ENCODE measurements at places on chromosomes 11 and 22.

DNA sequence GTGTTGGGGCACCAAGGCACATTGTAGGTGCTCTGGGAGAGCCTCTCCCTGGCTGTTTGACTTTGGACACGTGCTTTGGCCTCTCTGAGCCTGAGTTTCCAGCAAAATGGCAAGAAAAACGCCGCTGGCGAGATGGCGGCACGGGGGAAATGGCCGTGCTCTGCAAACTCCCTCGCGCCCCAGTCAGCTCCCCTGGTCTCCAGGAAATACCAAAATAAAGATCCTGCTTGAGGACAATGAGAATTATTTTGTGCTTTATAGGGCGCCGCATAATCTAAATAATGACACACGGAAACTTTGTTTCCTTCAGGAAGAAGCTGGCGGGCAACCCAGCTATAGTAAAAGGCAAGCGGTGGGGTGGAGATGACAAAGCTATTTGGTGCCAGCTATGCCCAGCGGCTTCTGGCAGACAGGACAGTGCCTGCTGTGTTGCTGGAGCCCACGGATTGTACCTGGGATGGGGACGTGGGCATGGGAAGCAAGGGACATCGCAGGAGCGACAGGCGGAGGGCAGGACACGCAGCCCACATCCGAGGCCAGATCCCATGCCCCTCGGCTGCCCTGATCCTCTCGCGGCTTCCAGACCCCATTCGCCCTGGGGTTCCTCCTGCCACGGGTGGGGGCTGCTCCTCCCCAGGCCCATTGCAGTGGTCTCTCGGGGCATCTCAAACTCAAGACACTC is 26.3 kb upstream of the RFPL3 start:
- DNase-seq: no peak

DNA sequence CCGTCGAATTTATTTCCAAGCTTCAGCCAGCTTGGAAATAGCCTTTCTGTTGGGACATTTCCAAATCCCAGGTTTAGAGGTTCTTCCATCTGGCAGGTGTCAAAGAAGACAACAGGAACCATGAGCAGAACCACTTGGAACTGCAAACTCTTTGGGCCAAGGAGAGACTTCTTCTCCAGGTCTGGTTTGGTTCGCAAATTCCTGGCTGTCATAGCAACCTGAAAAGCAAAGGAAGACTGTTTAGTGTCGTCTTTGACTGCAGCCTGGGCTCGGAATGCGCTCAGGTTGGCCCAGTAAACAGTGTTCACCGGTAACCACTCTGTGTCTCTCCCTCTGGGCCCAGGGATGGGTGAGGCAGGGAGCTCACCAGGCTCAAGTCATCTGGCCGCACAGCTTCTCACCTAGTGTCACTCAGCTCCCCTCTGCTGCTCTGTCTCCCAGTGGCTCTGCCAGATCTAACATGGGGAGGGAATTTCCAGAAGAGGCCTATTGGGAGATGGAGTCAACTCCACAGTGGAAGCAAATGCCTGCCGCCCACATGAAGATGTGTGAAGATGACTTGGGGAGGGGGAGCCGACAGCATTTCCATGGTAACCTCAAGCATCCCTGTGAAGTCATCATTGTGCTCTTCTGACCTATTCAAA is 11.9 kb upstream of the CLMP start:
- DNase-seq: no peak

DNA sequence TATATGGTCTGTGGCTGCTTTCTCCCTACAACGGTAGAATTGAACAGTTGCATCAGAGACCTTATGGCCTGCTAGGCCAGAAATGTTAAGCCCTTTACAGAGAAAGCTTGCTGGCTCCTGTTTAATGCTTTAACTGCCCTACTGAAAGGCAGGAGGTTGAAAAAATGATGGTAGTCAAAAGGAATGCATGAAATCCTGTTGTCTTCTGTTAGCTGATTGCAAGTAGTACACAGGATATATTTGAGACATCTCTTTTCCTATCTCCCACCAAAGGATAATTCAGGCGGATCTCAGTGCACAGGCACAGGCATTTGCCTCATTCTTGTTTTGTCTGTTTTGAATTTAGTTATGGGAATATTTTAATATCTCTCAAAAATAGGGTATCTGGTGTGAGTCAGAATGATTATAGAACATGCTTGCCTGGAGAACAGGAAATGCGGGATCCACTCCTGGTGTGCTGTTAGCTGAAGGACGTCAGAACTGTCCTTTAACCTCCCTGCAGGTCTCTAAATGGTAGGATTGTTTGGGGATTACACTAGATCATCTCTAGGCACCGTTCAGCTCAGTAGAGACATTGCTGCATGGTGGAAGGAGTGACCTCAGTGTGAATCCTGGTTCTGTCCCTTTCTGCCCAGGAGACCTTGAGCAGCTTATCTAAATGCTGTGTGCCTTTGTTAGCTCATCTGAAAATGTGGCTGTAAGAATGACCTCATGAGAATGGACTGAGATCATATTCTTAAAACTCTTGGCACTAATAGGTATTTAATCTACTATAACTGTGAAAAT is 49.5 kb downstream of the PACS1 start:
- no peak for DNase-seq

DNA sequence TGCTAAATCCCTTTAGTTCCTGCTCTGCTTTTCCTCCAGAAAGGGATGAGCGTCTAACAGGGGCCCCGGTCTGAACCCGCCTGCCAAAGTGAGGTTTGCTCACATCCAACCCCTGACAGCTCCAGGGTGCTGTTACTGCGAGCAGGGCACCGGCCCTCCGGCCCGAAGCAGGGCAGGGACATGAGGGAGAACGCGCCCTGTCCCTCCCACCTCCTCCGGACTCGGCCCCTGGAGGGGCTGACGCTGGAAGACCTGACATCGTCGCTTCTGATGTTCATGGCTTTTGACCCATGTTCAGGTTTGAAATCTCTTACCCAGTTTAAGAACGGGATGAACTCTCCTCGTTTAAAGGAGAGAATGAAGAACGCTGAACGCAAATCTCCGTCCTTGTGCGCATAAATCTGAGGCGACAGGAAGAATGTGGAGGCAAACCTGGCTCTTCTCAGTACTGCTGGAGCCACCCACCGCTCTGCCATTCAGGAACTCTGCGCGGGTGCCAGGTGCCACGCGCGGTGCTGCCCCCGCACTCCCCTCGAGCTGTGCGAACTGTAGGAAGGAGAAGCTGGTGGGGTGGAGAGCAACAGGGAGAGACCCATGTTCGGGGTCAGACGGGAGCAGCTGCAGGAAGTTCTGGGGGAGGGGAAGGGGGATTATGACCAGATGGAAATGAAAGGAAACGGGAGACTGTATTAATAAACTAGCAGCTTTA is 826 bp upstream of the EEF1G start:
- no peak for DNase-seq

DNA sequence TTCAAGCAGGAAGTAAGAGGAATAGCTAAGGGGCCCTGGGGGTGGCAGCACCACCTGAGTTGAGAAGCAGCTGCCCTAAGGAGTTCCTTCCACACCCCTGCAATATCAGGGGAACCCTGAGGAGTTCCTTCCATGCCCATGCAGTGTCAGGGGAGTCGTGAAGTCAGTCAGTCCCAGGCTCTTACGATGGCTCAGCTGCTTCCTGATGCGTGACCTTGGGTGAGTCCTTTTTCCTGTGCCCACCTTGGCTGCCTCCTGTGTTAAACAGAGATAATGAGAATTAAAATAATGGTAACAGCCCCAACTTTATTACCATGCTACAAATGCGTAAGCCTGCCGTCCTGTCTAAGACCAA is 181.1 kb downstream of the MIAT start:
- DNase-seq: no peak

DNA sequence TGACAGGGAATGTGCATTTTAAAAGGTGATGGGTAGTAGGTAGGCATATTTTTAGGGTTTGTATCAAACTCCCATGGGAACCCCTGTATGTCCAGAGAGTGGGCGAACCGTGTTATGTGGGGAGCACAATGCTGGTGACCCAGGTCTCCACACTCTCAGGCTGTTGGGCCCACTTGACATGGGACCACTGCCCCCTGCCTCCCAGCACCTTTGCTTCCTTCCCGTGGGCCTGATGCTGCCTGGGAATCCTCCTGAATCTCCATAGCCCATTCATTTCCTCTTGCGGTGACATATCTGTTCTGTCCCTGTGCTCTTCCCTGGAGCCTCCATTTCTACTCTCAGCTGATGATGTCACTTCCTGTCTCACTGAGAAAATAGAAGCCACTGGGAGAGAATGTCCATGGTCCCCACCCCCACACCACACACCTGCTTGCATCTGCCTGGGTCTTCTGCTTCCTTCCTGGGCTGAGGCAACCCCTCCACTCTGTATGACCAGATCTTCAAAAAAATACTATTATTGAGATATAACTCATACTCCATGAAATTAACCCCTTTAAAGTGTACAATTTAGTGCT is 55.8 kb upstream of the THY1 start:
- DNase-seq: peak; percentile 11

- DNase-seq: no peak
Observed at GRCh38 chr11:70299636-70300035, 29.1 kb downstream of the PPFIA1 start.

DNA sequence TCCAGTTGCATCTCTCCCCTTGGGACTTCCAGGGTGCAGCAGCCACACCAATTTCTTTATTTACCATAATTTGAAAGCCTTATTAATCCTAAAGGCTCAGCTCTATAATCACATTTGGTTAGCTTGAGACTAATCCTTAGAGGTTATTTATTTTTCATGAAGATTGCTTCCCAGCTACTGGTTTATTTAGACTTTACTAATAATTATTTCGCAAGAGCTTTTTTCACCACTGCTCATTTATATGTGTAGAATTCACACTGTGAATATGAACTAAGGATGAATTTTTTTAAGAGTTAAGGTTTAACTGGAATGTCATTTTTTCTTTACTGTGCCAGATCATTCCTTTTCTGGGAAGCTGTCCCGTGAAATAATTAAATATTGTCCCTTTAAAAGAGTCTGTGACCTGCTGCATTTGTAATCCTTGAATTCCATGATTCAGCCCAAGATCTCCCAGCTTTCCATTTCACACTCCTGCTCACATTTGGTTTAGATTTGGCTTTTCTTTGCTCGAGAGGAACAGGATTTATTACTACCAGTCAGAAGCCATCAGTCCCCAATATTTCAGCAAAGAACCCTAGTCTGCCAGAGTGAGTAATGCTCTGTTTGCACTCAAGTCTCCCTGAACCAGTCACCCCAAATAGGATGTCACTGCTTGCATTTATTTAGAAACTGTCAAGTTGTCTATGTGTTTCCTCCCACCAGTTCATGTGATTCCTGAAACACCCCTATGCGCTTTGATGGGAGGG is 4.4 kb upstream of the CD44 start:
- no peak for DNase-seq

DNA sequence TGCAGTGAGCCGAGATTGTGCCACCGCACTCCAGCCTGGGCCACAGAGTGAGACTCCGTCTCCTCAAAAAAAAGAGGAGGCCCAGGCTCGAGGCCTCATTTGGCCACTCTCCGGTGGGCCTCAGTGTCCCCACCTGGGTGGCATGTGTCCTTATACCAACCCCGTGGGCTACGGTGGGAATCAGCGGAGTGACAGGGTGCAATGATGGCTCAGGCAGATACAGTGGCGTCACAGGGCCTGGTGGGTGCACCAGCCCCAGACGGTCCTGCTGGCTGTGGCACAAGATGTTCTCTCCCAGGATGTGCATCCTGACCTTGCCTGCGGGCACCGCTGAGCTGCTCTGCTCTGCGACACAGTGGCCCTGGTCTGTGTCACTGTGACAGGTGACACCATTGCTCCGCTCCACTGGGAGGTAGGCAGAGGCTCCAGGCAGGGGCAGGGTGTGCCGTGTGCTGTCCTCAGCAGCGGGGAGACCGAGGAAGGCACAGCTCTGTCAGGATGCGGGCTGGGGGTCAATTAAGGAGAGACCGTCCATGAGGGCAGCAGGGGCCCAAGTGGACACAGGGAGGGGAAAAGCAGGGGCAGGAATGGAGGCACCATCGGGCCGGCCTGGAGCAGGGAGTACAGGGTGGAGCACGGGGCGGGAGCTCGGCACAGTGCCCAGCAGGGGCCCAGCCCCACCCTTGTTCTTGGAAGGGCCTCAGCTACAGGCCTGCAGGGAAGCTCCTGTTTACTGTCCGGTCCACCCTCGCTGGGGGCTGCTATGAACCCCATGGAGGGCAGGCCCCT is 21.7 kb upstream of the TH start:
- no peak for DNase-seq

DNA sequence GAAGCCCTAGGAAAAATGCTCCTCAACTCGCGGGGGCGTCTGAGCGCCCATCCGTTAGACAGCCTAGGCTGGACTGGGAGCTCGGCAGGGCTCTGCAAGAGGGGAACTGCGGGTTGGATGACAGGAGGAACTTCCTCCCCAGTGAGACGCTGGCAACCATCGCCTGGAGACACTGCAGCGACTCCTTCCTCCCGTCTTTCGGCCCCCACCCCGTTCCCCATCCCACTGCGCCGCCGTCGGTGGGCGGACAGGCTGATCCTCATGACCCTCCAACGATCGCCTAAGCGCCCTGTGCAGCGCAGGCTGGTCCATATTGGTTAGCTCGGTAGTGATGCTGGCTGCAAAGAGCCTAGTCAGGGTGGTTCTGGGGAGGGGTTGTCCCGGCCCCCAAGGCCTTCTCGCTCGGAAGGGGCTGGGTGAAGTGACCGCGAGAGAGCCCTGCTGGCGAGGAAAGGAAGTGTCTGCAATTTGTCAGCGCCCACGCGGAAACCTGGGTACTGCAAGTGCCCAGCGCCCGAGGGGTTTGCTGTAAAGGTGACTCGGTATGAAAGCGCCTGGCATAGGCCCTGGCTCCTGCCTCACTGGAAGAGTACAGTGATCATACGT is 638 bp downstream of the NRGN start:
- DNase-seq: peak; percentile 78

Data from stimulated activated CD8-positive, alpha-beta memory T cell treated with anti-CD3 and anti-CD28 coated beads, Interleukin-4, amount 100 ng/mL, for 48 hours (primary cell).